Pulmonary artery endothelial cell (primary cell): ENCODE measurements at places on chromosomes 4 and X. TPM values are rescaled to one million over a fixed set of nuclear protein-coding genes. Genes with fewer than 3 reads are reported as not detected.

TMPRSS11F gene
- total RNA-seq: not detected in 2 replicates

RHOH gene
- not detected in 2 replicates for total RNA-seq

TXK gene
- 0.04 and 0.07 TPM in 2 replicates for total RNA-seq

CXCL11 gene
- total RNA-seq: 1.9 and 2.6 TPM in 2 replicates

LUZP4 gene
- total RNA-seq: not detected in 2 replicates

TMSB15C gene
- total RNA-seq: 2.5 and 3.1 TPM in 2 replicates

IBSP gene
- not detected in 2 replicates for total RNA-seq

TRIML1 gene
- not detected in 2 replicates for total RNA-seq

PSAPL1 gene
- not detected in 2 replicates for total RNA-seq

ARX gene
- not detected in 2 replicates for total RNA-seq

TACC3 gene
- total RNA-seq: 18.1 and 34.7 TPM in 2 replicates

SPANXC gene
- not detected in 2 replicates for total RNA-seq

SNCA gene
- total RNA-seq: 120 and 211 TPM in 2 replicates

GC gene
- total RNA-seq: not detected in 2 replicates

MAGEA2 gene
- not detected in 2 replicates for total RNA-seq

PITX2 gene
- total RNA-seq: 0.26 TPM in 1 of 2 replicates, not detected in the other

GPRASP3 gene
- 7.6 and 11.4 TPM in 2 replicates for total RNA-seq

SEPSECS gene
- 8.2 and 9.8 TPM in 2 replicates for total RNA-seq

FHDC1 gene
- total RNA-seq: under 0.01 and 0.04 TPM in 2 replicates

LGI2 gene
- total RNA-seq: 0.04 and 0.13 TPM in 2 replicates

SPACA5B gene
- not detected in 2 replicates for total RNA-seq

ADD1 gene
- 161 and 205 TPM in 2 replicates for total RNA-seq

ARMCX5 gene
- 20.8 and 22.0 TPM in 2 replicates for total RNA-seq

MSANTD1 gene
- total RNA-seq: 0.07 and 0.42 TPM in 2 replicates

SH3D19 gene
- total RNA-seq: 43.0 and 54.5 TPM in 2 replicates

UNC5C gene
- 0.18 and 0.20 TPM in 2 replicates for total RNA-seq

USP17L28 gene
- total RNA-seq: not detected in 2 replicates

OPRPN gene
- not detected in 2 replicates for total RNA-seq

GABRG1 gene
- not detected in 2 replicates for total RNA-seq

PDLIM3 gene
- total RNA-seq: 60.5 and 78.9 TPM in 2 replicates

CT45A2 gene
- total RNA-seq: not detected in 2 replicates

MSMO1 gene
- 159 and 292 TPM in 2 replicates for total RNA-seq

OTUD6A gene
- not detected in 2 replicates for total RNA-seq

DRD5 gene
- not detected in 2 replicates for total RNA-seq

L1CAM gene
- total RNA-seq: 0.11 and 0.13 TPM in 2 replicates

UGT2B15 gene
- not detected in 2 replicates for total RNA-seq

STPG2 gene
- 0.07 and 0.14 TPM in 2 replicates for total RNA-seq

MAGEA11 gene
- total RNA-seq: not detected in 2 replicates
